Hematopoietic multipotent progenitor cell treated with erythropoietin and hydrocortisone succinate and interleukin-3 and kit ligand, for 17 days (in vitro differentiated cells): ENCODE measurements at places on chromosomes 16 and 17.

DNA sequence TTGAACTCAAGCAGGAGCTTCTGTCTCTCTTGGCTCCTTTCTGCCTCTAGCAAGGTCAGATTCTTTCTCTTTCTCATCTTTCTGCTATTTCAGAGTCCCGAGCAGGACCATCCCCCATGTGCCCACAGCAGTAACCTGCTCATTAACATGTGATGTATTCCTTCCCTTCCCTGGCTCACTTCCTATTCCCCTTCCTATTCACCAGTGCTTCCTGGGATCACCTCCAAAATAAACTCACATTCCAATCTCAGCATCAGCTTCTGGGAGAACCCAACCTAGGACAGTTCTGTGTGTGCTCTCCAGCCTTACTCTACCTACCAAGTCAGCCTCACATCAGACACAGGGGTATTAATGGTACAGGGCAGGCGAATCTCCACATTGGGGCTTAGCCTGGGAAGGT lies 546.4 kb upstream of the SALL1 start:
- DNase-seq = no peak

DNA sequence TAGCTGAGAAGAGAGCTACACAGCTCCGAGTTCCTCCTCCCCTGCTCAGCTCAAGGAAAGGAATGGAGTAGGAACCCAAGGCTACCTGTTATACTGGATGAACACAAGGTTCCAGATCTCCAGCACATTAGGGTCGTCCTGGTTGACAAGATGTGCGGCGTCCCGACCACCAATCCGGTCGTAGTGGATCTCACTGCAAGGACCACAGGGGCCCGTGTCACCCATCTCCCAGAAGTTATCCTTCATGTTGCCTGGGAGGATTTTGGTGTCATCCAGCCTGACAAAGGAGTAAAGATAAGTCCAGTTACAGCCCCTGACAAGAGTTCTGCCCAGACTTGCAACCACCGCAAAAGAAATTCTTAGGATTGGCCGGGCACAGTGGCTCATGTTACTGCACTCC lies 17.6 kb downstream of the AARS1 start:
- DNase-seq = no peak

DNA sequence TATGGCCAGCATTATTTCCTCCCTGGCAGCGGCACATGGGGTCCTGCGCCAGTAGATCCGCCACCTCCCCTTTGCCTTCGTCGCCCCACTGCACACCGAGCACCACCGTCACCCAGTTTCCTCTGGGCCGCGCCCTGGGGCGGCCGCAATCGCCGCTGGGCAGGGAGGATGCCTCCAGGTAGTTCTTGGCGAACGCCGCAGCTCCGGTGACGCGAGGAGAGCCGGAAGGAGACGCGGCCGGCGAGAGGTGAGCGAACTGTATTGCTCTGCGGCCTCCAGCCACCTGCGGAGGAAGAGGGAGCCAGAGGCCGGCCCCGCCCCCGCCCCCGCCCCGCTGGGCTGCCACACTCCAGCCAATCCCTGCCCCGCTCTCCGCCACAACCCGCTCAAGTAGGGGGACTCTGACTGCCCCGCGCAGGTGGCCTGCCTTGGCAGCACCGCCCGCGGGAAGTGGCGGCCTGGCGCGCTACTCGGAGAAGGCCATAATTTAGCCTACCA lies 11.8 kb upstream of the SLFN13 start:
- no peak for DNase-seq

GRCh38 chr16:3051009-3051408 lies 4.6 kb downstream of the MMP25 start:
- DNase-seq = no peak

DNA sequence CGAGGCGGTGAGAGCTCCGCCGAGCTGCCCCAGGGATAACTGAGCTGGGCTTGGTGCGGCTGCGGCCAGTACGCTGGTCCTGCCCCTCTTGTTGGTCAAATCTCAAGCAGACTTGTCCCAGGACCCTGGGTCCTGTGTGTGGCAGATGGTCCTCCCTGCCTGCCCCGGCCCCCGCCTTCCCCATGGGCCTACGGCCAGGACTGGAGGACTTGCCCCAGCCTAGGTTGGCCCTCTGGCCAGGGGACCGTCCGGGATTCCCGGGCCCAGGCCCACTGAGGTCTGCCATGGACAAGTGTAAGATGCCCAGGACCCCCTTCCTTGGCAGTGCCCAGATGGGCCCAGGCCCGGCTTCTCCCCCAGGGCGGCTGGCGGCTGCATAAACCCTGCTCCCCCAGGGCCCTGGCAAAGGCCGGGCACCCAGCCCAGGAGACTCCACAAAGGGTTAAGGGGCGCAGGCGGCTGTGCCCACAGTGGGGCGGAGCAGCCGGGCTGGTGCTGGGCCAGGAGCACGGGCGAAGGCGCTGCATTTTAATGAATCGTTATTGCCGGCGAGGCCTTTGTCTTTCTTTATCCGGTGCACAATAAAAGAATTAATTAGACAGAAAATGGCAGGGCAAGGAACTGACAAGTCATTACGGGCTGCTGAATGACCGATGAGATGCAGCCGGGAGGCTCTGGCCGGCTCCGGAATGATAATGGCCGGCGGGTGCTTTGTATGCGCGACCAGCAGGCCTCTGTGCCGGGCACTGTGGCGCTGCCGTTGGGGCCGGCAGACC lies 9.1 kb downstream of the SOX8 start:
- no peak for DNase-seq

GRCh38 chr17:68182011-68182306 lies 65.9 kb upstream of the AMZ2 start:
- DNase-seq = no peak

DNA sequence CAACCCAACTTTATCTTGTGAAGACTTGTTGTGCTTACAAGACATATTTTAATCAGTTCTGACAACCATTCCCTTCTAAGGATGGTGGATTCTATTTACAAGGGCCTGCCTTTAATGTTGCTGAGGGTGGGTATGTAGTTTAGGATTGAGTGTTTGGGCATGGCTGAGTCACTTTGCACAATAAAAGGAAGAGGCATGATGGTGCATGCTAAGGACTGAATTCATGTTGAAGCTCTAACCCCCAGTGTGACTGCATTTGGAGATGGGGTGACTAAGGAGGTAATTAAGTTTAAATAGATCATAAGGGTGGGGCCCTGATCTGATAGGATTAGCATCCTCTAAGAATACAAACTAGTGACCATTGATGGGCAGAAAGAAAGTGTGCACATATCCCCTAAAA lies 196.1 kb upstream of the HS3ST3A1 start:
- no peak for DNase-seq

DNA sequence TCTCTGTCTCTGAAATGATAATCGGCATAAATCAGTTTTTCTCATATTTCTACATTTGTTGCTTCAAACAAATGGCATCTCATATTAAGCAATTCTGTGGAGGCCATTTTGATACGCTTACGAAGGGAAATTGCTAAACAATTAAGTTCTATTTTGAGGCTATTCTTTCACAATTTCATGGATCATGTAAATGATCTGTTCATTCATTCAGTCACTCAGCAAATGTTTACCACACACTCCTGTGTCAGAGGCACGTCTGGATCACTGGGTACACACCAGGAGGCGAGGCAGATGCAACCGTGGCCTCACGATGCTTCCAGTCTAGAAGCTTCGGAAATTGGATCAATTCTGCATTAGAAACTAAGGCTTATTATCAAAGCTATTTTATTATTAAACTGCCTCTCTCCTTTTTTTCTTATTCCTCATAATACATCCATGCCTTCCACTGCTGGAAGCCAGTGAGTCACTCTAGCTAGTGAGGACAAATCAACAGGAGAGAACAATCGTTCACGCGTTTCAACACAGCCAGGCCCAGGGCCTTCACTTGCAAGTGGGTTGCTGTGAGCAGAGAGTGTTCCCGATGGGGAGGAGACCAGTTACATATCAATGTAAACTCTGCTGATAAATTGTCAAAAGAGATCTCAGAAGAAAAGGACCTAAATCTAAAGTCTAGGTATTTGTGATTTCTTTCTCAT lies 11.3 kb upstream of the SLC39A11 start:
- DNase-seq = no peak

DNA sequence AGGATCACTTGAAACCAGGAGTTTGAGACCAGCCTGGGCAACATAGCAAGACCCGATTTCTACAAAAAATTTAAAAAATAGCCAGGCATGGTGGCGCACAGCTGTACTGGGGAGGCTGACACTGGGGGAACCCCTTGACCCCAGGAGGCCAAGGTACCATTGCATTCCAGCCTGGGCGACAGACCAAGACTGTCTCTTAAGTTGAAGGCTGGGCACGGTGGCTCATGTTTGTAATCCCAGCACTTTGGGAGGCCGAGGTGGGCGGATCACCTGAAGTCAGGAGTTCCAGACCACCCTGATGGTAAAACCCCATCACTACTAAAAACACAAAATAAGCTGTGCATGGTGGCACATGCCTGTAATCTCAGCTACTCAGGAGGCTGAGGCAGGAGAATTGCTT lies 74.9 kb downstream of the LITAF start:
- DNase-seq = no peak
